Mucosa of gallbladder (tissue), 1 donor: ENCODE measurements at places on chromosomes 7 and 10. TPM values are rescaled to one million over a fixed set of nuclear protein-coding genes. Genes with fewer than 3 reads are reported as not detected.

The ITIH2 gene
- 1.1 TPM for total RNA-seq

The AKR1D1 gene
- total RNA-seq: 0.37 TPM

The ASB10 gene
- not detected for total RNA-seq

The C10orf95 gene
- 0.46 TPM for total RNA-seq

The KMT2C gene
- 85.0 TPM for total RNA-seq

The RBP4 gene
- 59.9 TPM for total RNA-seq

The SLC29A4 gene
- total RNA-seq: 6.0 TPM

The CDK1 gene
- total RNA-seq: 3.9 TPM

DNA sequence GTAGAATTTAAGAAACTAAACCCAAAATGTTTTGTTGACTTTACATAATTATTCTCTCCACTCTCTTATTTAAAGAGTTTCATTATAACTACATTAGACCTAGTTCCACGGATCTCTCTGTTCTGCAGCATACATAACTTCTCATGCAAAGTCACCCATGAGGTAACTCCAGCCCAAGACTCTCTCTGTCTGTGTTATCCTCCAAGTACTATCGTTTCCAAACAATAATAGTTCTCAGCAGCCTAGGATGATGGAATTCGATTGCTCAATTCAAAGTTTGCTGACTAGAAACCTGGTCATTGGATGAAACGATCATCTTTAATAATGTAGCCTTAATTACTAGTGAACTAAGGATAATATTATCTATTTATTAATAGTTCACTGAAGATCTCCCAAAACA is 203.1 kb upstream of the PTN start:
- DNase-seq: no peak

GRCh38 chr10:4653160-4653559 is 172.8 kb upstream of the AKR1E2 start:
- DNase-seq: no peak

DNA sequence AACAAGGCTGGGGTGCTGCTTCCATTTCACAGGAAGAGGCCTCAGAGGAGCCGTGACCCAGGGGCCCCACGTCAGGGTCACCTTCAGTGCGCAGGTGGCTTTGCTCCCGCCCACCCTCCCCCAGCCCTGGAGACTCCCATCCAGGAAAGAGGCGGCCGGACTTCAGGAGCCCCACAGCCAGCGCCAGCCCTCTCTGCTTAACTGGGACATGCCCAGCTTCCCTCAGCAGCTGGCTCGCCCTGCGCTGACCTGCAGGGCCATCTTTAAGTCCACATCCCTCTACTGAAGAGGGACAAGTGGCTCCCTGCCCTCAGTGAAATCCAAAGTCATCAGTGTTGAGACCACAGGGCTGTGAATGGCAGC is 141.9 kb upstream of the PPP2R2D start:
- no peak for DNase-seq

DNA sequence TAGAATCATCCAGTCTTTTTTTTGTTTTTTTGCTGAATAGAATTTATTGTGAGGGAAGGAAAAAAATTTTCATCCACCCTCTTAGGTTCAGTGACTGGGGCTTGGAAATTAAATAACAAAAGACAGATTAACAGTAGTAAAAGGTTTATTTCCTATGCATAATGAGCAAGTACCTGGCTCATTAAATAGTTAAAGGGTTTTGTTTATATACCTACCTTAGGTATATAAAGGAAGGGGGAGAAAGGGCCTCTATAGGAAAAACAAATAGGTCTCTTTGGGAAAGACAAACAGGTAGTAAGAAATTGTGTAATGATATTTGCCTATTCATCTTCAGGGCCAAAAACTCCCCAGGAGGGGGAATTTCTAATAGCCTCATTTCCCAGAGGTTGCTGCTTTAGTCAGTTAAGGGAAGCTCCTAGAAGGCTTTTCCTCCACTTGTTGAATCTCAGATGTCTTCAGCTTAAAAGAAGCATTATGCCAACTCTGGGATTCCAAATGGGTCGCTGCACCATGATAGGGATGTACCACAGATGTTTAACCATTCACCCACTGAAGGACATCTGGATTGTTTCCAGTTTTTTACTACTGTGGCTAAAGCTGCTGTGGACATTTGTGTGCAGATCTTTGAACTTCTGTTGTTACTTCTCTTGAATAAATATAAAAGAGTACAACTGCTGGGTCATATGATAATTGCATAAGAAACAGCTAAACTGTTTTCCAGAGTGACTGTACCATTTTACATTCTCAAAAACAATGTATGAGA is 11.3 kb downstream of the ACADSB start:
- no peak for DNase-seq

- no peak for DNase-seq
Observed at GRCh38 chr10:53990799-53991238, 810.2 kb downstream of the PCDH15 start.

- no peak for DNase-seq
Observed at GRCh38 chr7:27097686-27098577, 2.1 kb upstream of the HOXA1 start.

DNA sequence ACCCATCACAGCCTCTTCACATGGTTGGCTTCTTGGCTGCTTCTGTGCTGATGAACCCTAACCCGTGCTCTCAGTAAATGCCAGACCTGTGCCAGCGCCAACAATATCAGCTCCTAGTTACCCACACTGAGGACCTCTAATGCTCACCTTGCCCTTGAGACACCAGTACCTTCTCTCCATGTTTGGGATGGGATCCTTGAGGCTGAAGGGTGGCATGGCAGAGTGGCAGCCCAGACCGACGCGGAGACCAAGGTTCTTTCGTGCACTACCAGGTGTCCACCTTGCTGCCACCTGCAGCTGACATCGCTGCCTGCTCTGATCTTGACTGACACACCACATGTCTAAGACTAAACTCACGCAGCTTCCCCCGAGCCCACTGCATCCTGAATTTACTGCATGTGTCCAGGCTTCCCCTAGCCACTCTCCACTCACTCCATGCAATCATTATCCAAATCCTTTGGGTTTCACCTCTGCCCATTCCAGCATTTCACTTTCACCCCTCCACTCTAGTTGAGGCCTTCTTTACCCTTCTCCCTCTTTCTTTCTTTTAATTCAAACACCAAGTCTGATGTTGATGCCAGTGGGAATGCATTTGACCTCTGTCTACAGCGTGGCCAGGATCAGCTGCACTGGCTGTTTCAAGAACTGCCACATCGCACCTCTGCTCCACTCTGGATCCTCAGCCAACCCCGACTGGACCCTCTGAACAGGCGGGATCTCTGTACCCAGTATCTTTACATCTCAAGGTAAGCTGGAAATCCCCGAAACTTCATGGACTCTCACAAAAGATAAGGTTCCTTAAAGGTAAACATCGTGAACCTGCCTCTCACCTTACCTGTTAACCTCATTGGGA is 294.9 kb downstream of the GLRX3 start:
- no peak for DNase-seq

GRCh38 chr10:92897916-92898315 is 49.6 kb downstream of the EXOC6 start:
- no peak for DNase-seq

- no peak for DNase-seq
Observed at GRCh38 chr10:21368022-21368582, 157.4 kb downstream of the SKIDA1 start.

DNA sequence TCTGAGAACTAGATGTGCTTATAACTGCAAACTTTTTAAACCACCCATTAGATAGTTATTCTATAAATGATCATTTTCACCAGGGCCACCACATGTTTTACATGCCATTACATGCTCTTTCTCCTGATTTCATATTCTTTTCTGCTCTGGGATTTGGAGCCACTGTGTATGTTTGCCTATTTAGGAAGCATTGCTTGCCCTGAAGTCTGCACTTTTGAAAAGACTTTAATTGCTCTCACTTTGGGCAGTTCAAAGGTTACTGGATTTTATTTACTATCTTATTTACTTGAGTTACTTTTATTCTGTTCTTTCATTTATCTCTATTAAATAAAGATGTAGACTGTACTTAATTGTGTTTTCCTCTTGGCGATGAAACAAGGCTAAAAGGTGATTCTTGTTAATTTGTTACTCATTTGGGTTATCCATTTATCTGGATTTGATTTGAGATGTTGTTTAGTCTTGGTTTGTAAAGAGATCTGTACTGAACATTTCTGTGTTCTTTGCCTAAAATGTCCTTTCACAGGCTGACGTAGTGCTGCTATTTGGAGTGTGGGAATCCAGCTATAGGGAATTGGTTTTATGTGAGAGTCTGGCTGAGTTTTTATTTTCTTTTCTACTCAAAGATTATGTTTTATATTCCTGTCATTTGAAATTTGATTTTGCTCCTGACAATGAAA is 88.8 kb downstream of the SUGCT start:
- DNase-seq: no peak

DNA sequence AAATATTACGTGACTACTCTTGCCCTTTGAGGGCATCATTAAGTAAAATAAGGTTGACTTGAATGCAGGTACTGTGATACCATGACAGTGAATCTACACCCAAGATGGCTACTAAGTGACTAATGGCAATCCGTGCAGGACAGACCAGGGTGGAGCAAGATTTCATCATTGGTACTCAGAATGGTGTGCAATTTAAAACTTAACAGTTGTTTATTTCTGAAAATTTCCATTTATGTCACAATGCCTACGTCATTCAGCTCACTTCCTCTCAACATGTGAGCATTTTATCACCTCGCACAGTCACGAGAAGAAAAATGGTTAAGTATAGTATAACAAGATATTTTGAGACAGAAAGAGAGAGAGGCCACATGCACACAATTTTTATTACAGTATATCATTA is 50.3 kb upstream of the MET start:
- no peak for DNase-seq

DNA sequence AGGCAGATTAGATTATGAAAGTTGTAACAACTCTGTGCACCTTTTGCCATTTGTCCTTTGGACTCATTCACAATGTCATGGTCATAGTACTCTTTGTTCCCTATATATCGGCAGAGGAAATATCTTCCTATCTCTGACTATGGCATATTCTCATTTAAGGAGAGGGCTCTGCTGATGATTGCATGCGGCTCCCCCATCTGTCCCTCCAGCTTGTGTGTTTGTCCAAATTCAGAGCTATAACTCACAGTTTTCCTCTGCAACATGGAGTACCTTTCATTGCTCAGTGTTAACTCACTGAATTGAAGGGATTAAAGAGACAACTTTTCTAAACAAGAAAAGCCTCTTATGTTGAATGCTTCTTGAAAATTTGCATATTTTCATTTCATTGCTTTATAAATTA is 145.5 kb downstream of the OTUD1 start:
- no peak for DNase-seq

GRCh38 chr7:41297166-41297565 is 405.7 kb downstream of the INHBA start:
- DNase-seq: no peak

- DNase-seq: no peak
Observed at GRCh38 chr10:13915710-13916109, 328.9 kb downstream of the PRPF18 start.
